ENCODE measurements at places on chromosomes 6 and 20. TPM values are rescaled to one million over a fixed set of nuclear protein-coding genes. Genes with fewer than 3 reads are reported as not detected.

DNA sequence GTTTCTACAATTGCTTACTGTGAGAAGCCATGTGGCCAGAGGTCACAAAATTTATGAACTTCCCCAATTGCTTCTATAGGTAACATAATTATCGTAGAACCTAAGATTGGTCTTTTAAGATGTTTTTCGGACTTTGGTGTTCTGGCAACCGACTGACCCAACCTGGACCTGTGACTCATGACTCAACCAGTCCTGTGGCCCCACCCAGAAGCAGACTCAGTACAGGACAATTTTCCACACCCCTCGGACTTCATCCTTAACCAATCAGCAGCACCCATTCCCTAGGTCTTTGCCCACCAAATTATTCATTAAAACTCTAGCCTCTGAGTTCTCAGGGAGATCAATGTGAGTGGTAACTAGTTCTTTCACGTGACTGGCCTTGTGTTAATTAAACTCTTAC lies 26.4 kb upstream of the AKAP12 start:
- DNase-seq = no peak

GRCh38 chr20:58579819-58580473 lies 64.7 kb upstream of the APCDD1L start:
- DNase-seq = no peak

DNA sequence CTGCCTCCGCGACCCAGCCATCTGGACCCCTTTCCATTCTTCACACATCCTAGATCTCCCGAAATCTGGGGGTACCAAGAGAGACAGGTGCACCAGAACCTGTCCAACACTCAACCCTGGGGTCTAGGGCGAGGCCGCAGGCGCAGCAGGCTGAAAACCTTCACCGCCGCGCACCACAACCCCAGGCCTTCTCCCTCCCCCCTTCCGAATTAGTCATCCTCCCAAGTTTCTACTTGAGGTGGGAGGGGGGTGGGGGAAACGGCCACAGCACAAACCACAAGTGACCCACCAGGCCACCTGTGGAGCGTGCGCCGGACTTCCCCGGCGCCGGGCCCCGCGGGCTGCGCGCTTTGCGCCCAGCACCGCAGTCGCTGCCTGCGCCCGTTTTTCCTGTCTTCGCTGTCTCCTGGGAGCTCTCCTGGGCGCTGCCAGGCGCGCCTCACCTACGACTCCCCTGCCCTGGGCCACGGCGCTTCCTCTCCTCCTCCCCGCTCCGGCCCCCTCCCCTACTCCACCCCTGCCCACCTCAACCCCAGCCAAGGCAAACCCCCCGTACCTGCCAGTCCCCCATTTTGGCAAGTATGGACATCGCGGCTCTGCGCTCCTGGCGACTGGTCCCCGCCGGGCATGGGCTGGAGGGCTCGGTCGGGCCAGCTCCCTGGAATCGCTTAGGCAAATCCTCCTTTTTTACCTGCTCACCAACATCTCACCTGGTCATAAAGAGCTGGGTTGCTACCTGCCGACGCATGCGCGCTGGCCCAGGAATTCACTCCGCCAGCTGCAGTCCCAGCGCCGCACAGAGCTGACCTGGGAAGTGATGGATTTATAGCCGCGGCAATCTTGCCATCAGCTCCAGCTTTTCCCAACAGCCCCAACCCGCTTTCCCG lies 4.2 kb upstream of the TFAP2A start:
- DNase-seq = no peak

- no peak for DNase-seq
Observed at GRCh38 chr20:4651536-4651935, 70.2 kb upstream of the PRND start.

- DNase-seq = peak; percentile 22
Observed at GRCh38 chr6:155004017-155004416, 8.9 kb downstream of the TIAM2 start.

The KIFC1 gene
- total RNA-seq = 103 TPM

The MOG gene
- not detected for total RNA-seq

The SAMD5 gene
- total RNA-seq = 0.02 TPM
